Fibroblast of the aortic adventitia (primary cell): ENCODE measurements at places on chromosomes 1 and 21. TPM values are rescaled to one million over a fixed set of nuclear protein-coding genes. Genes with fewer than 3 reads are reported as not detected.

The RSRP1 gene
- 51.2 and 174 TPM in 2 replicates for total RNA-seq

The FAM72B gene
- 2.8 and 5.6 TPM in 2 replicates for total RNA-seq

The NEK7 gene
- total RNA-seq: 119 and 187 TPM in 2 replicates

The CAMSAP2 gene
- 53.8 and 57.5 TPM in 2 replicates for total RNA-seq

The XCL2 gene
- not detected in 2 replicates for total RNA-seq
